Activated CD4-positive, alpha-beta T cell treated with anti-CD3 and anti-CD28 coated beads, Interleukin-2, amount 50 U/mL, for 24 hours (primary cell): ENCODE measurements at places on chromosomes 13 and 19.
A peak's percentile ranks its signal among the peaks of the same experiment; 100 is the strongest.

GRCh38 chr13:94154367-94154766 is 325.1 kb downstream of the DCT start:
- DNase-seq, result no peak

GRCh38 chr13:79989217-79989661 is 351.7 kb downstream of the SPRY2 start:
- no peak for DNase-seq

DNA sequence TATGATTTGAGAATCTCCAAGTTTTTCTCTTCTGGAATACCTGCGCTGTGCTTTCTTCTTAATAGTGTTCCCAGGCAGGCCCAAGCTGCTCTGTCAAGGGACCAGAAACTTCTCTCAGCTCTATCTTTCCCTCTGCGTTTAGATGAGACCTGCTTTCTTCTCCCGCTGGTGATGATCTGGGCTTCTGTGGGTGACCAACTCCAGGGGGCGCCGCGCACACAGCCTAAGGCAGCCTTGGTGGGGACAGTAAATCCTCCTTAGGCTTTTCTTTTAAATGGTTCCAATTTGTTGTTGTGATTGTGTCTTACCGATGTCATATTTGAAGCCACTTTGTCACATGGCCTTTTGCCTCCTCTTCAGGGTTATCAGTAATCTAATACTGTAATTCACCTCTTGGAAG is 439.4 kb upstream of the KLF12 start:
- DNase-seq, result no peak

DNA sequence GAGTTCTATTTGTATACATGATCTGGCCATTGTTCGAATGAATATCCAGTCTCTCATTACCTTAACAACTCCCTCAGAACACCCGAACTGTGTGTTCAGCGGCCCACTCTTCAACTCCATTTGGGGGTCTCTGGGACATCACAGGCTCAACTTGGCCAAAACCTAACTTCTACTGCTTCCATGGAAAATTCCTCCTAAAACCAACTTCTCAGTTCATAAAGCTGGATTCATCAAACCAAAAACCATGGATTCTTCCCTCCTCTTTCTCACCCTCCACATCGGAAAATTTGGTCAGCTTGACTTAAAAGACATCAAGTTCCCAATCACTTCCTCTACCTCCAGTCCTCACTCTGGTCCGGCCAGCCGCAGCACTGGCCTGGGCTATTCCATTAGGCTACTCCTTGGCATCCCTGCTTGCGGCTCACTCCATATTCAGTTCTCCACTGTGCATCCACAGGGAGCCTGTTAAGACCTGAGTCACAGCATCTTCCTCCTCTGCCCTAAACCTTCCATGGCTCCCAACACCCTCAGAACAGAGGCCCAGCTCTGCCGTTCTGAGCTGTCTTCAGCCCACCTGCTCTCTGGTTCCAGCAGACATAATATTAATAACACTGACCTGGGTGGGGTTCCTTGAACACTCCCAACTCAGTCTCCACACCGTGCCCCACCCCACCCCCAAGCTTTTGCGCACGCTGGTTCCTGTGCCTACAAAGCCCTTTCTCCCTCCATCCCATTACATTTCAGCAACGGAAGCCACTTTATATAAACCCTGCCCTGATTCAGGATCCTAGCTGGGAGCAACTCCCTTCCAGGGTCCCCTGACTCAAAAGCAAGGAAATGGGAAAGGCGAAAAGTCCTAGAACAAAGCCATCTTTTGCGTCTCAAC is 1.1 kb downstream of the ZNF792 start:
- no peak for DNase-seq

- DNase-seq, result no peak
These were observed 996 bp downstream of the ERVV-2 start for GRCh38 chr19:53045536-53045935.

DNA sequence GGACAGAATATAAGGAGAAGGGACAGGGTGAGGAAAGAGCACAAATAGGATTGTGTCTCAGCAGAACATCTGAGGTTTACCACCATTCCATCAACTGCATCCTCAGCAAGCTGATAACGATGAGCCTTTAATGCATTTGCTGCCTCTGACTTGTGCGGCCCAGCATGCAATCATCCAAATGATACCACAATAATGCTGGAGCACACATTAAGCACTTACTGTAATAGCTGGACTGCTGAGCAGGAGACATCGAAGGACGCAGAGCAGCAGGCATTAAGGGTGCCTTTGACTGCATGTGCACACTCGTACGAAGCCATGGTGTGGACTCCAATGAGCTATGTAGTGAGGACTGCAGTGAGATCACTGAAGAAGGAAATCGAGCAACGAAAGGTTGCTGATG is 469.4 kb downstream of the FOXO1 start:
- no peak for DNase-seq

- DNase-seq, result no peak
These were observed 1.1 kb upstream of the GTF3A start for GRCh38 chr13:27423333-27423732.

DNA sequence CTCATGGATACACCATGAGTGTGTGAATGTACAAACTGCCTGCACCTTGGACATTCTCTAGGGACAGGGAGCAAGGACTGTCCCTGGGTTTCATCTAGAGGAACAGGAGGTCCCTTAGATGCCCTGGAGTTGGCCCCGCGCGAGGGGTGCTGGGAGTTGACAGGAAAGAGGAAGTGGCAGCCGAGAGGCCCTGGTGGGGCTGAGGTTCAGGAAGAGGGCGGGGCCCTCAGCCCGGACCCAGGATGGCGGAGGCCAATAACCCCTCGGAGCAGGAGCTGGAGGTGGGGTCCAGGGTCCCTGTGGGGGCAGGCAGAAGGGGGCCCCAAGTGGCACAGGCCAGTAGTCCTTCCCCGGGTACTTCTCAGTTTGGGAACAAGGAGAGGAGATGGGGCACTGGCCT is 6.9 kb downstream of the PKN1 start:
- DNase-seq, result peak; percentile 72

DNA sequence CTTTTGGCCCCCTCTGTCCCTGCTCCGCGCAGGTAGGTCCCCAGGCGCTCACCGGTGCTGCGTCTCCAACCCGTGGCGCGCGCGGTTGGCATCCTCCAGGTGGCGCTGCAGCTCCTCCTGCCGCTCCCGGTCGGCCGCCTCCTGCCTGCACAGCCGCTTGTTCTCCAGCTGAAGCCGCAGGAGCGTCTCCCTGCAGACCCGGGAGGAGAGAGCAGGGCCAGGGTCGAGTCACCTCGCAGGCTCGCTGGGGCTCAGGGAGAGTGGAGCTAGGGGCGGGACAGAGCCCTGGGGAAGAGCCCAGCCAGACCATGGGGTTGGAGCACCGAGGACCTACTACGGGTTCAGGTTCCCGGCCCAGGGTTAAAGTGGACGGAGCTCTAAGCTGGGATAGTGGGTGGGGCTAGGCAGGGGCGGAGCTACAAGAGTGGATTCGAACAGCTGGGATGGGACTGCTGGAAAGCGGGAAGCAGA is 9.3 kb downstream of the HOOK2 start:
- peak; percentile 56 for DNase-seq

- DNase-seq, result no peak
These were observed 58.3 kb upstream of the MED4 start for GRCh38 chr13:48153186-48153585.

DNA sequence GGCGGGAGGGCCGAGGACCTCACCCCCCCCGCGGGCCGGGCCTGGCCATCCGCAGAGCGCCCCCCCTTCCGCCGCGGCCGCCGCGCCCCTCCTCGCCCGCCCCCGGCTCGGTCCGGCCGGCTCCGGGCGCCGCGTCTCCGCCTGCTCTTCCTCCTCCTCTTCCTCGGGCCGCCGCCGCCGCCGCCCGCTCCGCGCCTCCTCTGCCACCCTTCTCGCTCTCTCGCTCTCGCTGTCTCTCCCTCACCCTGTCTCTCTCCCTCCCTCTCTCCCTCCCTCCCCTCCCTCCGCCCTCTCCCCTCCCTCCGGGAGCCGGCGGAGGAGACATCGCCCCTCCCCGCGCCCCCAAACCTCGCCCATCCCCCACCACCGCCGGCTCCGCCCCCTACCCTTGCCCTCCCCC is at the start of gene SHANK1:
TSS of gene SHANK1 (minus strand) at position 237 of the 400 bp plus-strand sequence. CDS start 2,883 bp downstream, outside the sequence.
- DNase-seq, result no peak

- DNase-seq, result no peak
These were observed 19.4 kb downstream of the GPC5 start for GRCh38 chr13:91417660-91418325.

DNA sequence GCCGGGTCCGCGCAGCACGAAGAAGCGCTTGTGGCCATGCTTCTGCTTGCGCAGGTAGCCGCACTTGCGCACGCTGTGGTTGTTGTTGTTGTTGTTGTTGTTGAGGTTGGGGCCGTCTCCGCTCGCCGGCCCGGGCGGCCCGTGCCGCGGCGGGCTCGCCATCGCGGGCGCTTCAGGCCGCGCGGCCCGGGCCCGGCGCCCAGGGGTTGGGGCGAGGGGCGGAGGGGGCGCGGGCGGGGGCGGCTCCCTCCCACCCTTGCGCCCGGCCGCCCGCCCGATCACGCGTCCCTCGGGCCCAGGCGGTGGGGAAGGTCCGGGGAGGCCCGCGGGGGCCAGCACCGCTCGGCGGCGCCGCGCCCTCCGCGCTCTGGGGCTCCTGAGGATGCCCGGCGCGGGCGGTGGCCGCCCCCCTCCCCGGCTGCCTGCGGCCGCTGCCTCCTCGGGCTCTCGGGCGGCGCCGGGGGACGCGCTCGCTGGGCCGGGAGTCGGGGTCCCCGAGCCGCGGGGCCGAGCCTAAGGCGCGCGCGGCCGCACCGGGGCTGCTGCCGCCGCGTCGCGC is 412 bp downstream of the IRS2 start:
- DNase-seq, result no peak

DNA sequence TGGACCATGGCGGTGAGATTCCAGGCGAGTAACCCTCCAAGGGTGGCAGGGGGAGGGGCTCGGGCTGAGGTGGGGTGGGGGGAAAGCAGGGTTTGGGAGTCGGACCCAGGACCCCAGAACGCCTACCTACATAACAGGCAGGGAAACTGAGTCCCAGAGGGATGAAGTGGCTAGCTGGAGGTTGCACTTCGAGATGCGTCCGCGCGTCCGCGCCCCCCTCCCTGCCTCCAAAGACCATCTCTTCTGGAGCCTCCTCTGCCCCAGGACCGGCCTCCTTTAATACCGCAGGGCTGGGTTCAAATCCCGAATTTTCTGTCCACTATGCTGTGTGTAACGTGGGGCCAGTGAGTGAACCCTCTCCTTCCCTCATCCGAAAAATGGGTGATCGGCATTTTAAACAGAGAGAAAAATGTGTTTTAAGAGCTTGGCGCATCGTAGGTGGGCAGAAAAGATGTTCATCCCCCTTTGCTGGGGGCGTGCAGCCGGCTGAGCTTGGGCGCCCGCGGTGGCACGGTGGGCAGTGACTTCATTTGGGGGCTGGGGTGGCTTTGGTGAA is 13.8 kb downstream of the TJP3 start:
- no peak for DNase-seq

- DNase-seq, result no peak
These were observed 4.5 kb upstream of the PRKD2 start for GRCh38 chr19:46721269-46722003.

GRCh38 chr13:29905845-29906244 is 55.4 kb upstream of the UBL3 start:
- DNase-seq, result no peak

DNA sequence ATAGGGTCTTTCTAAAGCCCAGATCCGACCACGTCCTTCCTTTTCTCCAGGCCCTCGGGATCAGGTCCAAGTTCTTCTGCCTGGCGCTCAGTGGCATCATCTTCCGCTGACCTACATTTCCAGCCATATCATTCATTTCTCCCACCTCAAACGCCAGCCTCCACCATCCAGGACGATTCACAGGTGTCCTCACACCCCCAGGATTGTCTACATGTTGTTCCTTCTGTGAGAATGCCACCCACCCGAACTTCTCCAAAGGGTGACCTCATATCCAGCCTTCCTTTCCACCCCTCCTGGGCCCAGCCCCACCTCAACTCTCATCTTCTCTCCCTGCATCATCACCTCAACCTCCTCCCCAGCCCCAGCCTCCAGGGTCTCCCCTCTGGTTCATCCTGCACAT is 4.7 kb upstream of the KLK5 start:
- DNase-seq, result no peak

GRCh38 chr13:66113882-66114526 is 1116.1 kb downstream of the PCDH9 start:
- no peak for DNase-seq

- no peak for DNase-seq
These were observed 61.0 kb downstream of the EDNRB start for GRCh38 chr13:77857531-77858209.

GRCh38 chr13:112616586-112617362 is 28.8 kb upstream of the TUBGCP3 start:
- no peak for DNase-seq

GRCh38 chr19:33246709-33247440 is 21.2 kb upstream of the SLC7A10 start:
- DNase-seq, result no peak

DNA sequence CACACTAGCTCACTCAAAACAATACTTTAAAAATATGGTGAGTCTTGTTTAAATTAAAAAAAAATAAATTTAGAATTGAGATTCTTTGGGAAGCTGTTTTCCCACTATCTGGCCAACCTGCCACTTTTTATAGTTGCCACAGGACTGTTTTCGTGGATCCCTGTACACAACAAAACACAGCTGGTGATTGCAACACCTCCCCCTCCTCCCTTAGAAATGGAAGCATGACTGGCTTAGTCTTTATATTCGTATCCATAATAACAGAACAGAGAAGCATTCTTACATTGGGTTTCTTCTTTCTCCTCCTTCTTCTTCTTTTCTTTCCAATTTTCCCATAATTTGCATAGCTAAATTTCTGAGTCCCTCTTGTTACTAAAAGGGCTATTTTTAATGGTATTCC is 79.5 kb upstream of the GJB6 start:
- DNase-seq, result no peak

DNA sequence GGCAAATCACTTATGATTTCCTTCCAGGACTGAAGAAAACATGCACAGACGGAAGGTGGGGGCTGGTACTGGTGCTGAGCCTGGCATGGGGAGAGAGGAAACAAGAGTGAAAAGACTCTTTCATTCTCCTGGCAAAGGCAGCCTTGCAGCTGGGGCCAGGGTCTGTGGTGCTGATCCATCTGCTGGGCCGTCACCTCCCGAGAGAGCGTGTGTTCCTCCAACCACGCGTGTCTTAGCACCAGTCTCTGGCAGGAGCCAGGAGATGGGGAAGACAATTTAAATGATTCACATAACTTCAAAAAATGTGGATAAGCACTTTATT is 23.9 kb upstream of the SPART start:
- no peak for DNase-seq

DNA sequence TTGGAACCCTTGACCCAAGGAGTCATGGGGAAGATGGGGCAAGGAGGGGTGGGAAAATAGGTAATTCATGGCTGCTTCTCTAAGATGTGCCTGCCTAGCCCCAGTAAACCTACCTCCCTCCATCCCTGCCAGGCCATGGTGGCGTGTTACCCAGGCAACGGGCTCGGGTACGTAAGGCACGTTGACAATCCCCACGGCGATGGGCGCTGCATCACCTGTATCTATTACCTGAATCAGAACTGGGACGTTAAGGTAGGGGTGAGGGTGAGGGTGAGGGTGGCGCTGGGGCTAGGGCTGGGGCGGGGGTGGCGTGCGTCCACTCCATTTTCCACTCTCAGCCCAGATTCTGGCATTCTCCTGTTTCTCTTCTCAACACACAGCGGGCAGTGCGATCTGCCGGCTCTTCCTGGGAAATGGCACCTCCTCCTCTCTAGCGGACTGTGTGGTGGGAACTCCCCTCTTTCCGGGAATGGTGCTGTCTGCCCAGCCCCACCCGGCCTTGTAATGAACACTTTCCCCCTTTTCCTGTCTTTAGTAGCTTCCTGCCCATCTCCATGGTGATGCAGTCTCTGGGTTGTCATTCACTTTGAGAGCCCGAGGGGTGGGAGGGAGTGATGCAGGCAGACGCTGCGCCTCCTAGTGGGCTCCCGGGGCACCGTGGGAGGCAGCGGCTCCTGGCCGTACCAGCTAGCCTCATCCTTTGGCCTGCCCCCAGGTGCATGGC is 7.6 kb downstream of the EGLN2 start:
- no peak for DNase-seq
